ENCODE measurements at places on chromosomes 4 and X.

- DNase-seq: no peak
Measured at GRCh38 chrX:43225626-43226328, 430.3 kb upstream of the MAOA start.

DNA sequence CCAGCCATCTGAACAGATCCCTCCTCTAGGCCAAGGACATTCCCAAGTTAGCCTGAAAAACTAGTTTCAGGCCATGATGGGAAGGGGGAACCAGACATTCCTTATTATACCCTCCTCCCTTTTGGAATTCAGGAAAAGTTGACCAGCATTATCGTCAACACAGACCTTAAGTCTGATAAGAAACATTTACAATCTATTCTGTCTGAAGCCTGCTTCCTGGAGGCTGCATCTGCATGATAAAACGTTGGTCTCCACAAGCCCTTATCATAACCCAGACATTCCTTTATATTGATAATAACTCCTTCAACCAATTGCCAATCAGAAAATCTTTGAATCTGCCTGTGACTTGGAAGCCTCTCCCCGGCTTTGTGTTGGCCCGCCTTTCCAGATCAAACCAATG is 44.3 kb downstream of the EFHC2 start:
- DNase-seq: no peak

DNA sequence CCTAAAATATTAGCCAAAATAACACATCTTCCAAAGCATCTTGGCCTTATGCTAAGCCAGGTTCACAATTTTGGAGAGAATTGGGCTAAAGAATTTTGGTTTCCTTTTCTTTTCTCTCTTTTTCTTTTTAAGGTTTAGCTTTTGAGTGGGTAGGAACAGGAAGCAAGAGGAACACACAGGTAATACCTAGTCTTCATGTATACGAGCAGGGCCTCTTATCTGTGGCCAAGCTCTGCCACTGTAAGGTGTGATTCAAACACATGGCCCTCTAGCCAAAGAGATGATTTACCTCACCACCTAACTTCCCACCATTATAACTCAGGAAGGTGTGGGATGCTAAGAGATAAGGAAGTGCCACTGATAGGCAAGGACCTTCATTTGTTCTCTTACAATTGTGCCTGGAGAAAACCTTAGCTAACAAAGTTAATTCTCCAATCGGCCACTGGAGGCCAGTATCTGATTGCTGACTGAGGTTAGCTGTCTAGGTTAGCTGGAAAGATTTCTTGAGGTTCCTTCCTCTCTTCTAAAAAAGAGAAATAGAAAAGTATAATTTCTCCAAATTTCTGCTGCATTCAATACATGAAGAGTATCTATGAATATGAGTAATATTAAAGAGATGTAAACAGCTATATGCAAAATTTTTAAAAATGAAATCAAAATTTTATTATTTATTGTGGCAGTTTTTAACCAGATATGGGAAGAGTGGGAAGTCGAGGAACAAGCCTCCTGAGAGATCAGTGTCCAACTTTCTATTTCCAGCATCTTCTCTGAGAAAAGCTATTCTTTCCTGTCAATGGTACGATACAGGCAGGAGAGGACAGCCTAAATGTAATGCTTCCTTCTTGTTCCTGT is 30.1 kb upstream of the BBS7 start:
- no peak for DNase-seq

GRCh38 chr4:55964046-55964445 is 15.3 kb downstream of the CEP135 start:
- no peak for DNase-seq

GRCh38 chrX:152913910-152914309 is 16.0 kb downstream of the ZNF185 start:
- no peak for DNase-seq

- DNase-seq: no peak
Measured at GRCh38 chrX:110146521-110146920, 143.6 kb downstream of the TMEM164 start.

- DNase-seq: no peak
Measured at GRCh38 chr4:91198951-91199350, 1071.8 kb downstream of the CCSER1 start.

- DNase-seq: no peak
Measured at GRCh38 chrX:148540671-148541583, 40.5 kb downstream of the AFF2 start.

DNA sequence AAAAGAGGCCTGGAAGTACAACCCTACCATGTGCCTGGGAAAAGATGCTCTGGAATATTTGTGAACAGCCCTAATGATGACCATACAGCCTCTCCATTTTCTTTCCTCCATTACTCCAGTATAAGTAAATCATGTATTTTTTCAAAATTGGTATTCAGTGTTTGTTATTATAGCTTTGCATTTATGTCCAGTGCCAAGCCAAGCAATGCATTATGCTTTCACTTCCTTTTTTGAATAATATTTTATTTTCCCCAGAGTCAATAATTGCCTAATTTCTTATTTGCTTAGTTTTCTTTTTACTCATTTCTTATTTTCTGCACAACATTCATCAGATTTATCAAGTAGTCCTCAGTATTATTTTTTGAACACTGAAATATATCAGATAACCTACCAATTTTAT is 49.3 kb upstream of the EOLA2 start:
- no peak for DNase-seq
